HT1080 (cell line): ENCODE measurements at places on chromosomes 13 and 19. TPM values are rescaled to one million over a fixed set of nuclear protein-coding genes. Genes with fewer than 3 reads are reported as not detected.

Gene PCDH8
- total RNA-seq, result not detected in 2 replicates

Gene USHBP1
- total RNA-seq, result 0.07 TPM in 1 of 2 replicates, not detected in the other

Gene ZNF552
- total RNA-seq, result 6.7 and 8.0 TPM in 2 replicates

Gene AMH
- 7.2 and 10.6 TPM in 2 replicates for total RNA-seq

Gene LIPE
- not detected in 2 replicates for total RNA-seq

Gene BORA
- total RNA-seq, result 16.2 and 17.4 TPM in 2 replicates

Gene SIGLEC12
- total RNA-seq, result not detected in 2 replicates

Gene ZNF296
- total RNA-seq, result not detected in 2 replicates

Gene IZUMO2
- total RNA-seq, result not detected in 2 replicates
